NCI-H460 (cell line): ENCODE measurements at places on chromosomes 11 and 22.
A peak's percentile ranks its signal among the peaks of the same experiment; 100 is the strongest.

DNA sequence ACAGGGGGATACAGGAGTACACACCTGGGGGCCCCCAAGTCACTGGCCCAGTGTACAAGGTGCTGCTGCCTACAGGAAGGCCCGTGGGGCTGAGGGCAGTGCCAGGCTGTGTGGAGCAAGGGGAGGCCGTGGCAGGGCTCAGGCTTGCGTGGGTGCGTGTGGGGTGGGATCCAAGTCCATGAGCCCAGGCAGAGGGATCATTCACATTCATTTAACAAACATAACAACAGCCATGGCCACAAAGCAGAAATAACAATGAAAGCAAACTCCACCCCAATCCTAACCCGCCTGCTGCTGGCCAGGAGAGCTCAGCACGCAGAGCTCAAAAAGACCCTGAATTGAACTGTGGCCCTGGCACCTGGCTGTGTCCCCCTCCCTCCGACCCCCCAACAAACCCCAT, 17.0 kb upstream of the SCGB1A1 start:
- no peak for DNase-seq

DNA sequence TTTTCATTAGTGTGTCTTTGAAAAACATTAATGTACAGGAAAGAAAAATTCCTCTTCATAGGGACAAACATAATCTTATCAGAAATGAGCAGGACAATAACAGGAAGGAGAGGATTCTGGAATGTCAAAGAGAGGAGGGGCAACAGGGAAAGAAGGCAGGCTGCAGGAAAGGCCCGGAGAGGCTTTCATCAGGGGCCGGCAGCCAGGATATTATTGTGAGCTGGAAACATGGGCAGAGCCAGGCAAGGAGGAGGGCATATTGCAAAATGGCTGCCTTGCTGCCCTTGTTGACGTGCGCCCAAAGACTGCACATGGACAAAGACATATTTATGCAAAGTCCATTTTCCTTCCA, 433.7 kb downstream of the ETS1 start:
- DNase-seq, result no peak

GRCh38 chr11:65301491-65302329, 13.0 kb upstream of the CDC42EP2 start:
- DNase-seq, result no peak

- no peak for DNase-seq
Measured at GRCh38 chr11:120024046-120024445, 113.9 kb downstream of the TRIM29 start.

GRCh38 chr11:70522309-70522592, 123.9 kb downstream of the CTTN start:
- DNase-seq, result no peak

GRCh38 chr11:105081412-105082150, 36.4 kb upstream of the CARD16 start:
- DNase-seq, result no peak

- no peak for DNase-seq
Measured at GRCh38 chr11:35357923-35358322, 61.4 kb downstream of the SLC1A2 start.

GRCh38 chr11:126281245-126281644, 1.6 kb upstream of the TIRAP start:
- DNase-seq, result no peak

DNA sequence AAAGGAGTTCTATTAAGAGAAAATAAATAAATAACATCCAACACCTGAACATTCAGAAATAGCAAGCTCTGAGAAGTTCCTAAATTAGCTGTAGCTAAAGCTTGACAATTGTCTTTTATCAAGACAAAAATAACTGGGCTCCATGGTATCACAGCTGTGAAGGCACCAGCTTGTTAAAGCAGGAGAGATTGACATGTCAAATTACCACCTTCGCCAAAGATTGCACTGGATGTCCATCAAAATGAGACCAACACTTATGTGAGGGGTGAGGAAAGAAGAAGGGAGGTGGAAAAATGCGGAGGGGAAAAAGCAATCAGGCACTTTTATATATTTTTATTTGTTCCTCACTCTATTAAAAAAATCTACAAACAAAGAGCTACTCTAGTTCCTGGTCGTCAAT, 1827.5 kb upstream of the RAG2 start:
- DNase-seq, result no peak

- DNase-seq, result no peak
Measured at GRCh38 chr11:86704710-86705109, 32.3 kb upstream of the ME3 start.

DNA sequence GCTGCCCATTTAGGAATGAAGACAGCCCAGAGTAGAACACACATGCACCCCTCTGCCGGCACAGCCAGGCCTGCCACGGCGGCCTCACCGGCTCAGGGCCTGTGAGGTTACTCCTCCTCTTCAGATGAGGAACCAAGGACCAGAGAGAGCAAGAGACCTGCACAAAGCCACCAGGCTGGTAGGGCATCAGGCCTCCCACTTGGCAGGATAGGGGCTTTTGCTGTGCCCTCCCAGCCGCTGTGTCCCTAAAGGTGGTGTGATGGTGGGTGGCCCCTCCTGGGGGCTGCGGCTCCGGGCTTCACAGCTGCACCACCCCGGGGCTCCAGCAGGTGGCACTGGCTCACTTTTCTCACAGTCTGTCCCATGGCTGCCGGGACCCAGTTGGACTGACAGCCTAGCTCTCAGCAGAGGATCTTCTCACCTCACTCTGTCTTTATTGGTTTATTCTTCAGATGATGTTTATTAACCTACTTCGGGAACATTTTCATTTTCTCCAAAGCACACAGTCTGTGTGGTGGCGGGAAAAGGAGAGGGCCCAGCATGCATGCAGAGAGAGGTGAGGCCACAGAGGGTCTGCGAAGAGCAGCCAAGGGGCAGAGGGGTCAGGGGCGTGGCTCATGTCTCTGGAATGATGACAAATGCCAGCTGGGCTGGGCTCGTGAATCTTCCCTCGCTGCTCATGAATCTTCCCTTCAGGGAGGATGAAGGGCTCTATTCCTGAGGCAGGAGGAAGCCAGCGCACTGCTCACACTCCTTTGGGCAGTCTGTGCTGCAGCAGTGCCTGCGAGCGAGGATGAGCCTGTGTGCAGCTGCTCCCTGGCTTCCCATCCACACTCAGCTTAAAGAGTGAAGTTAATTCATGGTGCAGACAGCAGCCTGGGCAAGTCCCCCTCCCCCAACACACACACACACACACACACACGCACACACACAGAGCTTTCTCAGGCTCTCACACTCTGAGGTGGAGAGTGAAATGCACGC, 101.1 kb upstream of the PITPNB start:
- peak; percentile 43 for DNase-seq

GRCh38 chr11:1825785-1826451, 8.9 kb upstream of the SYT8 start:
- no peak for DNase-seq

- DNase-seq, result no peak
Measured at GRCh38 chr11:22343371-22344032, 5.3 kb downstream of the SLC17A6 start.

DNA sequence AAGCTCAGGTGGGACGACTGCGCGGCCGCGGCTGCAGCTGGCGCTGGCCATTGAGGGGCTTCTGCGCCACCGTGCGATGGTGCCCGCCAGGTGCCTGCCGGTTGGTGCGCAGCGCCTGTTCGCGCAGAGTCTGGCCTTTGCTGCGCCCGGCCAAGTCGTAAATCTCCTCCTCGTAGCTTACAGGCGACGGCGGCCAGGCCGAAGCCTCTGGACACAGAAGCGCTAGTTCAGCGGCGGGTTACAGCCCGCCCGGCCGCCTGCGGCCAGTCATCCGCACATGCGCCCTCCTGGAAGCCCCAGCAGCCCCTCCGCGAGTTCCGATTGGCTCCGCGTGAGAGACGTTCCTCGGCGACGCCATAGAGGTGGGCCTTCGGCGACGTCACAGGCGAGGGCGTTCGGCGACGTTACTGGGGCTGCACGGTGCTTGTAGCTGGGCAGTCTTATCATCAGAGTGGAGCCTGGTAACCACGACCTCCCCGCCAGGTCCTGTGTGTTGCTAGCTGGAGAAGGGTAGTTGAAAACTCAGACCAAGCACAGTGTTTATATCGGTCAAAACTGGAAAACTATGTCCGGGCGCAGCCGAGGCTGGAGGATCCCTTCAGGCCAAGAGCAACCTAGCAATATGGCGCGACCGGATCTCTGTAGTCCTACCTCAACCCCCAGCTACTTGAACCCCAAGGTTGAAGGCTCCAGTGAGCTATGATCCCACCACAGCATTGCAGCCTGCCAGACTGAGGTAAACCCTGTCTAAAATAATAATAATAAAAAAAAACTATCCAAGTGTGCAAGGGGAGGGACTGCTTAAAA, 265.7 kb downstream of the OR4C45 start:
- DNase-seq, result no peak

- DNase-seq, result no peak
Measured at GRCh38 chr22:17411213-17411612, 42.0 kb downstream of the CECR2 start.

DNA sequence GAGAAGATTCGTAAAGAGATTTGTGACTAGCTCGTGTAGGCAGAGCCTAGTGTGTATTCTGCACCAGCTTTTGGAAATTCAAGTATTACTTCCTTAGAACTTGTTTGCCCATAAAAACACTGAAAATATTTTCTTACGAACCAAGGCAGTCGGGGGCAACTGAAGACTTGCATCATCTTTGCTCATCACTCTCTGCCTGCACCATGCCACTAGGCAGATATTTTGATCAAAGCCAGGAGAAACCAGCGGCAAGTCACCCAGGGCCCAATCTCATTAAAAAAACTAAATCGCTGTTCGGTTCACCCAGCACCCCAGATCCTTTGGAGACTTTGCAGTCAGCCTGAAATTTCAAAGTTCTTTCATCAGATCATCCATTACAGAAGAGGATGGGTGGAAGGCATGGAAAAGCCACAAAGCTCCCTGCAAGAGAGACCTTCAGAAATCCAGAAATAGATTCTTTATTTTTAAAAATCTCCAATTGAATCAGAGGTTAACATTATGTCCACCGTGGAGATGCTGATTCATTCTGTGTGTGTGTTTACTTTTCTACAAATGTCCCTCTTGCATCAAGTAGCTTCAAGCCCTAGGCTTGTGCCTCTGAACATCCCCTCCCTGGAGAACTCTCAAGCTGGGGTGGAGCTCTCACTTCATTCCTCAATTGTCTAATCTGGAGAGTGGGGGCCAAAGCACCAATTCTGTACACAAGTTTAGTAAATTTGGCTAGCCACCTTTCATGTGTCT, 78.4 kb downstream of the ETS1 start:
- peak; percentile 54 for DNase-seq

DNA sequence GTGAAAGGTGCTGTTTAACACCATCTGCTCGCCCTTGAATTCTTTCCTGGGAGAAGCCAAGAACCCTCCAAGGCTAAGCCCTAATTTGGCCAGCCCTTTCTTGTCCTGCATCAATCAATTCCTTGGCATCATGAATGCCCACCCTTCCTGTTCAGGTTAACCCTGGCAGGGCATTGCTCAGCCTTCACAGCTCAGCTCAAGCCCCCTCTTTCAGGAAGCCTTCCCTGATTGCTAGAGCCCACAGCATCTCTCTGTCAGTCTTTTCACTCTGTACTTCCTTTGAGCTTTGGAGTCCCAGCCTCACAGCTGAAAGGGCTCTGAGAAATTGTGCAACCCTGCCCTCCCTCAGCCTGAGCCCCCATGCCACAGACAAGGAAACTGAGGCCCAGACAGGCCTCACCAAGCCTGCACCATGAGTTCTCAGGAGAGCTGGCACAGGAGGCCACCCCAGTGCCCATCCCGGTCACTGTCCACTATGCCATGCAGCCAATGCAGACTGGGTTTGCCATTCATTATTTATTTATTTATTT, 16.9 kb downstream of the RPL3 start:
- DNase-seq, result no peak

DNA sequence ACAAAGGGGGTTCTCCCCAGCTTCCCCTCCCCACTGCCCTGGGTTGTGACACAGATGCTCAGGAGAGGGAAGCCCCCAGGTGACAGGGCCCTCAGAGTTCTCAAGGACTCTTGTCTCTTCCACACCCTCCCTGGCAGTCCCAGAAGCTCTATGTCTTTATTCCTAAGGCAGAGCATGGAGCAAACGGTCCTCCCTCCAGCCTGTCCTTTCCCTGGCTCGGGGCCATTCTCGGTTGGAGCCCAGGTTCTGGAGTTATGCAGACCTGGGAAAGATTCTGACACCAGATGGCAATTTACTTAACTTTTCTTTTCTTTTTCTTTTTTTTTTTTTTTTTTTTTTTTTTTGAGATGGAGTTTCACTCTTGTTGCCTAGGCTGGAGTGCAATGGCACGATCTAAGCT, 186.6 kb downstream of the CEP164 start:
- no peak for DNase-seq

GRCh38 chr11:19392321-19392720, 151.6 kb upstream of the E2F8 start:
- no peak for DNase-seq

DNA sequence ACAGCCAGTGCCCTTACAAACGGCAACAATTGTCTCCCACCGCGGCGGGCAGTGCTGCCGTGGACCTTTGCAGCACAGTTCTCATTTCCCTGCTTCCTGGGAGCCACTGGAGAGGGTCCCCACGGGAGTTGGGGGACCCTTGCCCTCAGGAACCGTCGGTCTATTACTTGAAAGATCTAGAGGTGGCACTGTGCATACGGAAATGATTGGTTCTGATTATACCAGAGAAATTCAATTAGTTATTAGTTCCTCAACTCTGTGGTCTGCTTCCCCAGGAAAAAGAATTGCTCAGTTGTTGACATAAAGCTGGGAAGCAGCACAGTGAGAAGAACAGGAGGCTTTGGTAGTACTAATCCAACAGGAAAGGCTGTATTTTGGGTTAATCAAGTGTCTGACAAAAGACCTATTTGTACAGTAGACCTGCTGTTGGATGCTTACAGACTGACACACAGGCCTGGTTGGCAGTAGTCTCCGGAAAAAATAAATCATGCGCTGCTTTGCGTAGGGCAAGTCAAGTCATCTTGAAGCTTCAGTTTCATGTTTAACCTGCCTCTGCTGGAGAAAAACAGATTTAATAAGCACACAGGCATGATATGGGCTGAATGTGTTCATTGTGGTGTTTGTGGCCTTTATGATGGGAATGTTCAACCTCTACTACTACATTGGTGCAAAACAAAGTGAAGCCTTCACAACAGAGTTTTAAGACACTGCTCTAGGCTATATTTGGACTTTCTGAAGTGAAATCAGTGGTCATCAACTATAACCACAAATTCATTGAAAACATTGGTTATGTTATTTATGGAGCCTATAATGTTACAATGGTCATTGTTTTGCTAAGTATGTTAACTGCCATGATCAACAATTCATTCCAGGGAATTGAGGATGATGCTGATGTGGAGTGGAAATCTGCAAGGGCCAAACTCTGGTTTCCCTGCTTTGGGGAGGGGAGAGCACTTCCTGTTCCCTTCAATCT, 54.6 kb upstream of the SC5D start:
- DNase-seq, result no peak

GRCh38 chr22:32760815-32761214, 40.7 kb upstream of the TIMP3 start:
- DNase-seq, result no peak

GRCh38 chr11:66006891-66007176, 4.5 kb downstream of the BANF1 start:
- no peak for DNase-seq
